ENCODE measurements at places on chromosomes 16 and 17. TPM values are rescaled to one million over a fixed set of nuclear protein-coding genes. Genes with fewer than 3 reads are reported as not detected.

The C17orf67 gene
- not detected for total RNA-seq

DNA sequence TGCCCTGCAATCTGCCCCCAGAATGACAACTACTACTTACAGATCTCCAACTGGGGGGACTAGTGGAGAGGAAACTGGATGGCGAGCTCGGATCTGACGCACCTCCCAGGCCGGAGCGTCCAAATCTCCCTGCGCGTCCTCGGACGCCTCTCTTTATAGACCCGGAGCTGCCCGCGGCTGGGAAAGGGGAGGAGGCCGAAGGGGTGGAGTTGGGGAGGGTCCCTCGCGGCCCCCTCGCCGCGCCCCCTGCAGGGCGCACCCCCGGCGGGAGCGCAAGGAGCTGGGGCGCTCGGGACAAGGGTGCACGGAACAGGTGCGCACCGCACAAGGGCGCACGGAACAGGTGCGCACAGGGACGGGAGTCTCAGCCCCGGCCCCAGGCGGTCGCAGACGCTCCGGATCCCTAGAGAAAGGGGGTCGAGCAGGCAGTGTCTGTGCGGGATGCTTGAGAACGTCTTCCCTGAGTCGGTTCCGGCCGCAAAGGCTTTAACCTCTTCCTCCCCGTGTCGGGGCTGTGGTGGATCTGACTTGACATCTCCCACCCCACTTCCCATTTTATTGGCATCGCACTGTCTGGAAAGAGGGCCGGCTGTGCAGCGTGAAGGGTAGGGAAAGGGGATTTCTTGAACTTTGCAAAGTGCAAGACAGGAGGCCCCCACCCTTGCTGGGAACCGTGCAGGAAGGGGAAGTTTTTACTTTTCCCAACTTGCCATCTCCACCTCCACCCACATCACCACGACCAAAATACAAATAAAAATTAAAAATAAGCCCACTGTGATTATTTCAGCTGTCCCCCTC is at the start of gene MYH11:
Gene MYH11, minus strand, starts transcription at position 128 of the 798 bp plus-strand sequence. CDS start 18,776 bp downstream, outside the sequence.
- DNase-seq = no peak
- peaks cover 36% of the 10 kb centered on the region for H3K27me3 ChIP-seq

- no peaks in the 10 kb centered on the region for H3K4me1 ChIP-seq
- no peaks in the 10 kb centered on the region for H3K36me3 ChIP-seq
These were observed 142.3 kb downstream of the ABCC12 start for GRCh38 chr16:48013491-48013901.

The GPR179 gene
- not detected for total RNA-seq
